Eye (tissue), 1 donor: ENCODE measurements at places on chromosomes 12 and 14.

GRCh38 chr12:73731658-73732057, 806.0 kb upstream of the ATXN7L3B start:
- no peak for DNase-seq

DNA sequence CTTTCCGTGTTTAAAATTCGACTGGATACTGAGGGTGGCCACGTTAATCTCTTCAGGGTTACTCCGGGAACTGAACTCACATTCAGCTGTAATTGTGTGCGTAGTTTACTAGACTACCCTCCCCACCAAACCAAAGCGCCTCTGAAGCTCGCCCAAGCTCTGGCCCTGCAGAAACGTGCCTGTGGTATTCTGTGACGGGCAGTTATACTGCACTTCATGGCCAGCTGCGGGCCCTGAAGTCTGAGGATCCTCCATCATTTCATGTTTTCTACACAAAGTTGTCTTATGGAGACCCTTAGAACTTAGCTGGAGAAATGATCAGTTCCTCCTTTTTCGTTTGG, 688 bp downstream of the ZNF26 start:
- no peak for DNase-seq

- no peak for DNase-seq
Measured at GRCh38 chr12:3455312-3455711, 35.7 kb upstream of the PRMT8 start.

- peak; percentile 77 for DNase-seq
Measured at GRCh38 chr12:4858386-4858785, 51.3 kb upstream of the KCNA1 start.

GRCh38 chr12:12716151-12716792, 896 bp upstream of the CDKN1B start:
- peak; percentile 80 for DNase-seq

- DNase-seq = no peak
Measured at GRCh38 chr12:47744778-47745436, 13.8 kb downstream of the RAPGEF3 start.

GRCh38 chr12:101857043-101857558, 20.3 kb upstream of the DRAM1 start:
- DNase-seq = no peak

DNA sequence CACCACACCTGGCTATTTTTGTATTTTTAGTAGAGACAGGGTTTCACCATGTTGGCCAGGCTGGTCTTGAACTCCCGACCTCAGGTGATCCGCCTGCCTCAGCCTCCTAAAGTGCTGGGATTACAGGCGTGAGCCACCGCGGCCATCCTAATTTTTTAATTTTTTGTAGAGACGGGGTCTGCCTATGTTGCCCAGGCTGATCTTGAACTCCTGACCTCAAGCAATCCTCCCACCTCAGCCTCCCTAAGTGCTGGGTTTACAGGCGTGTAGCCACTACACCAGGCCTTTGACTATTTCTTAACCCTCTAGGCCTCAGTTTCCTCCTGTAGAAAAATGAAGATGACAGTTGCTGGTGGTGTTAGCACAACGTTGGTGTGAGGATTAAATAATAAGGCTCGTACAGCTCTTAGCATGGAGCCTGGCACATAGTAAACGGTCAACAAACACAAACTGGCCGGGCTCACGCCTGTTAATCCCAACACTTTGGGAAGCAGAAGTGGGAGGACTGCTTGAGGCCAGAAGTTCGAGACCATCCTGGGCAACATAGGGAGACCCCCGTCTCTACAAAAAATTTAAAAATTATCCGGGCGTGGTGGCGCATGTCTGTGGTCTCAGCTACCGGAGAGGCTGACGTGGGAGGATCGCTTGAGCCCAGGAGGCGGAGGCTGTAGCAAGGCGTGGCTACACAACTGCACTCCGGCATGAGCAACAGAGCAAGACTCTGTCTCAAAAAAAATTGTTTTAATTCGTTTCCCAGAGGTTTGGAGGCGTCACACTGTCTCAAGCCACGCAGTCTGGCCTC, 979 bp downstream of the DDX54 start:
- no peak for DNase-seq
